Muscle of leg (tissue), 16 donors: ENCODE measurements at places on chromosomes 7 and 10.

GRCh38 chr7:55521917-55522902 is 50.1 kb downstream of the VOPP1 start:
- DNase-seq = peak; percentile 28

- peak; percentile 51 for DNase-seq
These were observed 4.7 kb upstream of the EIF5AL1 start for GRCh38 chr10:79507440-79508167.

GRCh38 chr7:149878523-149878921 is 4.8 kb downstream of the ATP6V0E2 start:
- no peak for DNase-seq

DNA sequence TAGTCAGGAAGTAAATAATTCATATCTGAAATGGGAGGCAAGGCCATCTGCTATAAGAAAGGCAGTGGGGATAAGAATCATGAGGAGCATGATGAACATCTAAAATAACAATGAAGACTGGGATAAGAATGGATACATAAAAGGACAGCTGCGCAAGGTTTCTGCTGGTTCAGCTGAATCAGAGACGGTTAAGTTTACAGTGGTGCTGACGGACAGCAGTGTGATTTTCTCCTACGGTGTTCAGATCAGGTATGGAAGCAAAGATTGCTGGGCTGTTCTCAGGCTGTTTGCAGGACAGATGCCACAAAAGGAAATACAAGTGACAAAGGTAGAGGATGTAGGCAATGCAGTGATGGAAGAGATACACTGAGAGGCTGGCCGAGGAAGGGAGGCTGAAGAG is 8.4 kb downstream of the CYCS start:
- DNase-seq = no peak

- DNase-seq = peak; percentile 80
These were observed 790.6 kb upstream of the AUTS2 start for GRCh38 chr7:68807666-68808065.

- DNase-seq = no peak
These were observed 132.3 kb downstream of the DPY19L1 start for GRCh38 chr7:34904987-34905386.

DNA sequence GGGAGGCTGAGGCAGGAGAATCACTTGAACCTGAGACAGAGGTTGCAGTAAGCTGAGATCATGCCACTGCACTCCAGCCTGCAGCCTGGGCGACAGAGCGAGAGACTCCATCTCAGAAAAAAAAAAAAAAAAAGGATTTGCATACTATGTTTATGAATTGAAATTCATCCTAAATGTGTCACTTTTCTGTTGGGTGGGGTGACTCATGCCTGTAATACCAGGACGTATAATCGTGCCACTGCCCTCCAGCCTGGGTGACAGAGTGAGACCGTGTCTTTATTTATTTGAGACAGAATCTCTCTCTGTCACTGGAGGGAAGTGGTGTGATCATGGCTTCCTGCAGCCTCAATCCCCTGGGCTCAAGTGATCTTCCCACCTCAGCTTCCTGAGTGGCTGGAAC is 5.8 kb downstream of the ZNF212 start:
- no peak for DNase-seq
